ENCODE measurements at places on chromosomes 1 and 21.

DNA sequence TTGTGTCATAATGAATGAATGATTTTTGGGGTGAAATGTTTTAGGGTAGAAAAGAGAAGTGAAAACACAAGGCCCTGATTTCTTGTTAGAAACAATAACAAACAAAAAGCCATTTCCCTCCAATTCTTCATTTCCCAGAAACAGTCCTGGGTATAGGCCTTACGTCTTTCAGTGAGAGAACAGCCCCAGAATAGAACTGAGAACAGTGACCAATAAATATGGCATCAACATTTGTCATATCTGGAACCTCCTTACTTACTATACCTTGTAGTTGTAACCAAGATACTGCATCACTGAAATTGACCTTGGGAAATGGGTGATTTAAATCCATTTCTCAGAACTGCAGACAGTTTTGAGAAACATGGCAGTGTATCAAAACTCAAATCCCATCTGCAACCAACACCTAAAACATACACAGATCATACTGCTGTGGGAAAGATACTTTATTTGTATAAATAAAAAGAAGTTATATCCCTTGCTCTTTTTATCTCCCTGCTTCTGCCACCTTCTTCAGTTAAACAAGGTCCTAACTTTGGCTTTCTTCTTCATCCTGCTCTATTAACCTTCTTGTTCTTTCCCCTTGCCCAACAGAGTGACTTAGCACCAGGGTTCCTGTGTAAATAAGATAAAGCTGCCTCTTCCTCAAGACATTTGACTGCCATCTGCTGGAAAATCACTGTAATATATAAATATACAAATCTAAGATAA lies 19.5 kb downstream of the XKR8 start:
- no peak for DNase-seq

GRCh38 chr1:85569122-85569521 lies 11.4 kb upstream of the CCN1 start:
- DNase-seq = no peak

DNA sequence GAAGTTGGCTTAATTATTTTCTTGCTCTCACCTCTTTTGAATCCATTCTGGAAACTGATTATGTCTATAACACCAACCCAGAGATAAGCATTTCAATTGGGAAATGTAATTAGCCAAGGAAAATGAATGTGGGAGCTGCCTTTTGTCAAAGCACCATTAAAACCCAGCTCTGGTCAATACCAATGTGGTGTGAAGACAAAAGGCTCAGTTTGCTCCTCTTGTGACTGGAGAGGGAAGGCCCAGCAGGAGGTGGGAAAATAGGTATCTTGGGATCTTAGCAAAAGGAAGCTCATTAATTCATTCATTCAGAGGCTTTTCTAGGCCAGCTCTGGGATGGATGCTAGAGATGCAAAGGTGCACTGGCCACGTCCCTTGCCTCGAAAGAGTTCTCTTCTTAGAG lies 75.0 kb upstream of the SELENON start:
- no peak for DNase-seq

- no peak for DNase-seq
These were observed 21.4 kb downstream of the MYBPH start for GRCh38 chr1:203153989-203154821.

- no peak for DNase-seq
These were observed 5.2 kb downstream of the COQ8A start for GRCh38 chr1:226945106-226945857.

- DNase-seq = no peak
These were observed 1.1 kb downstream of the LRRC8C start for GRCh38 chr1:89633800-89634625.

- no peak for DNase-seq
These were observed 163.2 kb downstream of the FMN2 start for GRCh38 chr1:240254778-240255291.

DNA sequence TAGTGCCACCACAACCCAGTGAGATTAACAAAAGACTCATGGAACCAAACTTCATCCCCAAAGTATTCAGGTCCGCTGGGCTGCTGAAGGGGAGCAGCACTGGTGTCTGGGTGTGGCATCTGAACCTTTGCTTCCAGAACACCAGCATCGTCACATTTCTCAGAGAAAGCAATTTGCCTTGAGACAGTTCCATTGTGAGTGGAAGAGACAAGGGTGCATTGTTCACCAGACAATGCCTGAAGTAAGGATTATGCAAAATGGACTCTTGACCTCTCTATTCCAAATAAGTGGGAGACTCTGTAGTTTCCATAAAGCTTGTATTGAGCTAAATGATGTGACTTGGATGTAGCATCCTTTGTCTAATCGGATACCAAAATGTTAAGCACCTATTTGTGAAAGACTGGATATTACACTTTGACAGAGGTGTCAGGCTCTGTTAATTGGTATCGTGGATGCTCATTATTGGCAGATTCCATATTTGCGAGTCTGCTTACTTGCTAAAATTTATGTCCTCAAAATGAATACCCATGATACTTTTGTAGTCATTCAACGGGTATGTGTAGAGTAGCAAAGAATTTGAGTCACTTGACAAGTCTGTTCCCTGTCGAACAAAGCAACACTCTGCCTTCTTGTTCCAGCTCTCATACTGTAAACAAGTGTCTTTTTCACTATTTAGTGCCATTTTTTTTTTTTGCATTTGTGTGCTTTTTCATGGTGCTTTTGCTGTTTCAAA lies 75.6 kb downstream of the MRPS6 start:
- DNase-seq = no peak

GRCh38 chr1:32718527-32718926 lies 16.0 kb upstream of the SYNC start:
- DNase-seq = no peak

- no peak for DNase-seq
These were observed 26.2 kb downstream of the NEK2 start for GRCh38 chr1:211648980-211649934.

- DNase-seq = peak; percentile 7
These were observed 21.9 kb upstream of the IVNS1ABP start for GRCh38 chr1:185338719-185339622.

DNA sequence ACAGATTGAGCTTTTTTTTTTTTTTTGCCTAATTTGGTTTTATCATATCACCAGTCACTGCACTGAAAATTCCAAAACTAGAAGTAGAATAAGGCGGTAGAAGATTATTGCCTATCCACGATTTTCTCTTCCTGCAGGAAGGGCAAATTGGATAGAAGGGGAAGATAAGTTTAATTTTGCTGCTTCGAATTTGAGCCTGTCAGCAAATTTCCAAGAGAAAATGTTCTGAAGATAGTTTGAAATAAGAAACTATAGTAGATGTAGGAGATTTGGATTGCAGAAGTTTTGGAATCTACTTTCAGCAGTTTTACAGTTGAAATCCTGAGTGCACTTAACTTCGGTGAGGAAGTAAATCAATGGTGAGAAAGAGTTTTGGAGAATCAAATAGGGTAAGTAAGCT lies 164.9 kb downstream of the PTBP2 start:
- no peak for DNase-seq

DNA sequence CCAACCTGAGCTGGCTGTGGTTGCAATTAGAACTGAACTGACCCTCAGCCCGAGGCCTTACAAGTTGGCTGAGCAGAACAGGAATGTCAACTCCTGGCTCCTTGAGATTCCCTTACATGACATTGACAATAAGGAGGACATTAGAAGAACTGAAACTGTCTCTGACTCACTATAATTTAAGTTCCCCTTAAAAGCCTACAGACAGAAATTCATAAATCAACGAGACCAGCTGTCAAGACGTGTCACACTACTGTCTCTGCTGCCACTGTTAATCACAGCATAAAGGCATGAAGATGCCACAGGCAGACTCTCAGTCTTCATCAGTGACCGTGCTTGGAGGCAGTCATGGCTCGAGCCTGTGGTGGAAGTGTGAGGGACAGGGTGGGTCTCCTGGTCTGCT lies 168.8 kb downstream of the GABPA start:
- DNase-seq = no peak

DNA sequence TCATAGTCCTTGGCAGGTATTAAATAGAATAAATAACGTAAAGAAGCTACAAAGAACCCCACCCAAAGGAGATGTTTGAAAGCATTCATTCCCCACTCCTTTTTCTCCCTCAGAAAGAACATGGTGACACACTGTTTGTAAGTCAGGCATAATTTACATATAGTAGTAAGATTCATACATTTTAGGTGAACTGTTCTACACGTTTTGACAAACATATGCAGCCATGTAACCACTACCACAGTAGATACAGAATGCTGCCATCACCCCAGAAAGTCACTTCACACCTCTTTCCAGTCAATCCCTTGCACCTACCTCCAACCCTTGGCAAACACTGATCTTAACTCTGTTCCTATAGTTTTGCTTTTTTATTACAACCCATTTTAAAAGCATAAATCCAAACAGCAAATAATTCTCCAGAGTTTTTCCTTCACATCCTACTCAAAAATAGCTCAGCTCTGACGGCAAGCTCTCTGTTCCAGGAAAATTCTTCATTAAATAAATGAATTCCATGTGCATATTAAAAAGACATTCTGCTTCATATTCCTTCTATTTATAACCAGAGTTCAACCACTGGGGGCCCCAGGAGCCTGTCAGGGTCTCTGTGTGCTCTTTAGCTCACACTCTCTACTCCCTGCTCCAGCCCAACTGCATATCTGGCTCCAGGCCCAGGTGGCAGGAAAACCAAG lies 258.8 kb downstream of the PLPP3 start:
- no peak for DNase-seq

GRCh38 chr21:15126948-15127347 lies 62.1 kb upstream of the NRIP1 start:
- no peak for DNase-seq

DNA sequence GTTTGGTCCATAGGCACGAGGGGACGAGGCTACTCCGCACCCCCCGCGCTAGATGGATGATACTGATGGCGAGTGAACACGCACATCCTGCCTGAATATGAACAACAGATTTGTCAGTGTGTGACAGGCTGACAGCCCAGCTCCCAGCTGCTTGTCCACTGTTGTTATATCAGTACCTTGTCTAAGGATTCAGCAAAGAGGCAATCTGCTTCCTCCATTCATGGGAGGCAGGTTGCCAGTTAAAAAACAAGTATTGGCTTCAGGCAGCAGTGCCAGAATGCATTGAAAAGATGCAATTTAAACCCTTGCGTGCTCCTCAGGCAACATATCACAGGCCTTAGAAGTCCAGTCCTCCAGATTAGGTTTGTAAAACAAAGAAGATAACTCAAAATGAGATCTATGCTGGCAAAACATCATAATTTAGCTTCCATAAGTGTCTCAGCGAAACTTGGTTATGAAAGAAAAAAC lies 223.3 kb downstream of the GPATCH2 start:
- no peak for DNase-seq

DNA sequence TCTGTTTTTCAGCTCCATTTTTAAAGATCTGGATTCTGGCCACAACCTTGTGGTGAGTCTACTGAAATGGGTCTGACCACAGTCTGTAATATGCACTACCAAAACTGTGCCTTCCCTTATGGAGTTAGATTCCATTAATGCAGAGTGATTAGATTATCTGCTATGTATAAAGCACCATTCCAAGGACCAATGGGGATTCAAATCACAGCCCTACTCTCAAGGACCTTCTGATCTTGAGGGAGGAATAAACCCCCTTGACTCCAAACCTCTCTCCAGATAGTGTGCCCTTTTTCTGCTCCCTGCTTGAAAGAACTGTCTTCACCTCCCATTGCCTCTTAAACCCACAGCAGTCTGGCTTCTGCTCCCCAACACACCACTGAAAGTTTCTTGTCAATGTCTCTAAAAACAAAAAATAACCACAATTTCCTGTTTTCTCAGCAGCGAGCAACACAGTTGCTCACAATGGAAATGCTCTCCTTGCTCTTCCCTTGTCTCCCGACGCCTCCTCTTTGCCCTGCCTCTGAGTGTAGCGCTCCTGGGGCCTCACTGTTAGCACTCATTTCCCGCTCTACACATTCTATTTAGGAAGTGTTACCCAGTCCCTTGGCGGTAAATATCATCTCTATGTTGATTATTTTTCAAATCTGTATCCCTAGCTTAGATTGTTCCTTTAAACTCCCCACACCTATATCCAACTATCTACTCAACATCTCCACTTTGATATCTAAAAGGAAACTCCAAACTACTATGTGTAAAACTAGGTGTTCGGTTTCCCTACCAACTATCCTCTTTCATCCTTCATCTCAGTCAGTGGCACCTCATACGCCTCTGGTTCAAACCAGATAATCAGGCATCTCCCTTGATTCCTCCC lies 13.6 kb downstream of the PCNX2 start:
- DNase-seq = peak; percentile 8

- no peak for DNase-seq
These were observed 100.2 kb downstream of the LMO4 start for GRCh38 chr1:87428883-87429282.

DNA sequence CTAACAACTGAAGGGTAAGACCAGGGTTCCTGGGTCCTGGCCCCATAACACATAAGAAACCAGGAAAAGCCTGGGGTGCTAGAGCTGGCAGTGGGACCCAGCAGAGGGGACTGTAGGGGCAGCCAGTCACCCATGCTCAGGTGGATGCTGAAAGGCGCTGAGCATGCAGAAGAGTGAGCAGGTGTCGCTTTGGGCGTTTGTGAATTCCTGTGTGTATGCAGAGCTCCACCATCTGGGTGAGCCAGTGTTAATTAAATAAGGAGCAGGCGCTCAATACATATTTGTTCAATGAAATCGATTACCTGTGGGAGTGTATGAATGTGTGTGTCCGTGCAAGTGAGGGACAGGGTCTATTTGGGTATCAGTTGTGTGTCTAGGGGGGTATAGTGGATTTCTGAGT lies 499 bp downstream of the C1QA start:
- DNase-seq = no peak

DNA sequence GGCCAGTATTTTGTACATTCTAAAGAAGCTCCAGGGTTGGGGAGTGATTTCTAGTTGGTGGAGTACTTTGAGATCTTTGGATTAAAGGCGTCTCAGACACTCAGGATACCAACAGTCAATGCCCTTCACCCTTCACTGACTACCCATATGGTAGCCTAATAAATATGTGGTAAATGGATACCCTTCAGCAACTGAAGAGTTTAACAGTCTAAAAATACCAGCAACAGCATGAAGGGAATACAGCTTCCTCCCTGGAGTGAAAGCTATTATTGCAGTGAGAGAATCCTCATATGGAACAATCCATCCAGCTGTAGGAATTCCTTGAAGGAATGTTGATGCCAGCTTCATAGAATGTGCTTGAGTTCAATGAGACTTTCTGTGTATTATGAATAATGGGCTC lies 26.8 kb downstream of the DNAJC11 start:
- no peak for DNase-seq

GRCh38 chr1:39250460-39251240 lies 46.2 kb downstream of the MACF1 start:
- DNase-seq = no peak

GRCh38 chr1:186283374-186283773 lies 91.7 kb downstream of the TPR start:
- no peak for DNase-seq

Measured in activated CD4-positive, alpha-beta T cell treated with anti-CD3 and anti-CD28 coated beads, Interleukin-2, amount 50 U/mL, for 1 hour (primary cell).